Cerebellar cortex (tissue), 1 donor: ENCODE measurements at places on chromosomes 5 and 9.
A peak's percentile ranks its signal among the peaks of the same experiment; 100 is the strongest.

GRCh38 chr5:148043705-148044104 lies 20.1 kb upstream of the SPINK5 start:
- DNase-seq = no peak

- DNase-seq = no peak
Observed at GRCh38 chr9:2964470-2964869, 120.6 kb upstream of the PUM3 start.

DNA sequence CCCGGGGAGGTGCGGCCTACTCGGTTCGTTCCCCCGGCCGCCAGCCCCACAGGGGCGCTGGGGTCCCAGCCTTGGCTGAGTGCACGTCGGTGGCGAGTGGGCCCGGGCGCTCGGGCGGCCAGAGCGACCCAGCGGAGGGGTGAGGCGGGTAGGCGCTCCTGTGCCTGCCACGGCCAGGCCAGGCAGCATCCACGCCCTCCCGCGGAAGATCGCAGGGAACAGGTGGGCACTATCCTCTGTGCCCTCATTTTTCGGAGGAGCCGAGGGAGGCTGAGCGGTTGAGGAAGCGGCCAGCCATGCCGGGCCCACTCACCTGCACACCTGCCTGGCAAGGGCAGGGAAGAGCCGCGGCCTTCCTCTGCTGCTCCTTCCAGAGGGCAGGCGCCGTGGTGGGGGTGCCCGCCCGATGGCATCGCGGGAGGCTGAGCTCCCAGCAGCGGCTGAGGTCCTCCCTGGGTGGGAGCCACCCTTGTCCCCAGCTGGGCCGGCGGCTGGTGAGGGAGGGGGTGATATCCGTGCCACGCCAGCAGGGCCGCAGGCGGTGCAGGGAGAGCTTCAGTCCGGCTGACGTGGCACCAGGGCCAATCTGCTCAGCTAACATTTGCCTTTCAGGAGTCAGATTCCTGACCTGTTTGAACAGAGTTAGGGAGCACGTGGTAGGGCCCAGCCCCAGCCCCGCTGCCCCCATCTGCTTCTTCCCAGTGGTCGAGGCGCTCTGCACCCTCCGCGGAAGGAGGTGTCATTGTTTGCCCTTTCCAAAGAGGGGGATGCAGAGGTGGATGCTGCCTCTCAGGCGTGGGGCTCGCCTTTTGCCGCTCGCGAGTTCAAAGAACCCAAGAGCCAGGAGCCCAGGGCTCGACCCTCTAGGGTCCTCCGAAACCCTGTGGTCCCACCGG lies 1.6 kb upstream of the SEC16A start:
- peak; percentile 10 for DNase-seq

DNA sequence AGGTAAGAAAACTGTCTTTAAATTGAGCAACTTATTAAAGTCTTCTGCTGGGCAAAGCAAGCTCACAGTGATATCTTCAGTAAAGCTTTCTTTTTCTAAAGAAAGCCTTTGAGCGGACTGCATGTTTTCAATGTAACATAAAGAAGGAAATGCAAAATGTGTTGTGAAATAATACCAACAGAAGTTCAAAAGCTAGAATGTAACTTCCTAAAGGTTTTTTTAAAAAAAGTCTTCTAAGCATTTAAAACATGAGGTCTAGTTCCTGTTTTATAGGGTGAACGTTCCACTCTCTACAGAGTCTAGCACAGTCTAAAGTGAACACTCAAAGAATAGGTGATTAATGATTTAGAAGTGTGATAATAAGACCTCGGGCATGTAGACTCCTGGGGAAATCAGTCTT lies 62.9 kb downstream of the DENND1A start:
- DNase-seq = no peak

GRCh38 chr5:5191906-5192305 lies 51.8 kb downstream of the ADAMTS16 start:
- DNase-seq = no peak

- no peak for DNase-seq
Observed at GRCh38 chr5:2156358-2157059, 273.8 kb upstream of the IRX4 start.

GRCh38 chr9:36401164-36401740 lies 1.2 kb upstream of the RNF38 start:
- DNase-seq = peak; percentile 66

GRCh38 chr9:136710543-136710942 lies 1.8 kb upstream of the DIPK1B start:
- no peak for DNase-seq

DNA sequence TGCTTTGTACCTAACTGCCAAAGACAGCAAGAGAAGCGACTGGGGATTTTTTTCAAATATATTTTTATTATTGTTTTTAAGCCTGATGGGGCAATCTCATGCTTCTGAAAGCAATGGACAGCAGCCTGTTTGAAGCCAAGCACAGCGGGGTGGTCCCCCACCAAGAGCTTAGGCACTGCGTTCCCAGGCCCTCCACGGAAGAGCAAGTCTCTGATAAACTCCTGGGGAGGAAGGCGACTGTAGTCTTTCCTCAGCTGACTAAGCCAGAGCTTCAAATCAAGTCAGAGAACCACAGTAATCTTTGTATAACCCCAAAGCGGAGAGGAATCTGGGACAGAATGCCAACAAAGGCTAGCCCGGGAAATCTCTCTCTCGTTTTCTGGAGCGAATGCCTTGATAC lies 54.4 kb downstream of the ARSB start:
- no peak for DNase-seq

DNA sequence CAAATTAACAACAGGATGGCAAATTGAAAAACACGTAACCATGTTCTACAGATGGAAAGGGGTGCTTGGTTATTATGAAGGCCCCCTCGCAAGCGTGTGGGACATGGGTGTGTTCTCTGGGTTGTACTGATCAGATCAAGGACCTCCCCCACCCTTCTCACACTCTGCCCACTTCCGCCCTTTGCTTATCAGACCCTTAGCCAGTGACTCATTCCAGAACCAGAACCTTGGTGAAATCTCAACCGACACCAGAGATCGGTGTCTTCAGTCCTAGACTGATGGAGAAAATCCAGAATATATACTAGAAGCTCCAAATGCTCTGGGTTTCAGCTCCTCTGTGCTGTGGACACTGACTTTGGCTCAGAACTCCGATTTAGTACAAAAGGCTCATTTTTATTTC lies 64.9 kb downstream of the PTTG1 start:
- no peak for DNase-seq

DNA sequence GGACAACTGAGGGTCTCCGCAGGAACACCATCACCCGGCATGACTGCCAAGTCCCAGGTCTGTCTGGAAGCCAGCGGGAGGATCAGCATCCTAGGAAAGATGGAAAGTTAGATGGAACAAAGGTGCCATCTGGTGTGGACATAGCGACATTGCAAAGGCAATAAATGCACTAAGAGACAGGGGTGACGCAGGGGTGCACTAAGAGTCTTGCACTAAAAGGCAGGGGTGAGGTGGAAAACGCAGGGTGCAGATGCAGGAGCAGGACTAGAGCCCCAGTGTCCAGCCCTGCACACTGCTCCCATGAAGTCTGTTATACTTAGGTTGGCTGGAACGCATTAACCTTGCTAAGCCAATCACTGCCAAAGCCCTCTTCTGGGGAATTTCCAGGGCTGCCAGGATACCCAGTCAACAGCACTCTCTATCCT lies 15.5 kb downstream of the ATOX1 start:
- peak; percentile 84 for DNase-seq

DNA sequence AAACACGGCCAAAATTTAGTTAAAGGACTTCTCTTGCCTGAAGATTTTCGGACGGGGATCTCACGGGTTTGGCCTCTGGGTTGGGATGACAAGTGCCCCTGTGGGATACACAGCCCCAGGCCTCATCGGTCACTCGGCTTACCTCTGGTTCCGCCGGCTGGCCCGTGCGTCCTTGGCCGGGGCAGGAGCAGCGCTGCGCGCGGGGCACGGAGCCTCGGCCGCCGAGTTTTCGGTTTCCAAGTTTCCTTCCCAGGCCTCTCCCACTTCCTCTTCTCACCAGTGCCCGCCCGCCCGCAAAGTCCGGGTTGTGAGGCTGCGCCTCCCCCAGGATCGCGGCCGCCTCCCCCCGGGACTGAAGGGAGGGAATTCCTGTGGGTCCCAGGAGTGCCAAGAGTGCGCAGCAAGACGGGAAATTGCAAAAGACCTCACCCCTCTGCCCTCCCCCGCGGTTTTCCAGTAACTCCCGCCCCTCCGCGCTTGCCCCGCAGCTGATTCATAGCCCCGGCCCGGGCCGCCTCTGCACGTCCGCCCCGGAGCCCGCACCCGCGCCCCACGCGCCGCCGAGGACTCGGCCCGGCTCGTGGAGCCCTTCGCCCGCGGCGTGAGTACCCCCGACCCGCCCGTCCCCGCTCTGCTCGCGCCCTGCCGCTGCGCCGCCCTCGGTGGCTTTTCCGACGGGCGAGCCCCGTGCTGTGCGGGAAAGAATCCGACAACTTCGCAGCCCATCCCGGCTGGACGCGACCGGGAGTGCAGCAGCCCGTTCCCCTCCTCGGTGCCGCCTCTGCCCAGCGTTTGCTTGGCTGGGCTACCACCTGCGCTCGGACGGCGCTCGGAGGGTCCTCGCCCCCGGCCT lies at the start of gene OSMR:
TSS of gene OSMR (plus strand) at position 487 of the 853 bp plus-strand sequence. CDS start 23,033 bp downstream, outside the sequence.
- no peak for DNase-seq

DNA sequence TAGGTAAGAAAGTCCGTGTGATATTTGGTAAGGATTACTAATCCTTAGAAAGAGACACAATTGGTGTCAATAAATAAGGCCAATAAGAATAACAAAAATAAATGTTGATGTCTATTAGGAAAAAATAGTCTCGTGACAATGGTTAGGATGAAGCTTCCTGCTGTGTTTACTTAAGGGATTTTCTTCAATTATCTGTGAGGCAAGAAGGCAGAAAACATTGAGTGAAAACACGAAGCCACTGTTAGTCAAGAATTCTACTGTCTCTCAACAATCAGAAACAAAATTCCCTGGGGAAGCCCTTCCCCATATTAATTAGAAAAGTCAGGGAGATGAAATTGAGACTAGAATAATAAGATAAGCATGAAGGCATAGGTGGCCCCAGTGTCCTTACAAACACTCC lies 149.0 kb downstream of the SYK start:
- DNase-seq = no peak
